ENCODE measurements at places on chromosomes 13 and 19. TPM values are rescaled to one million over a fixed set of nuclear protein-coding genes. Genes with fewer than 3 reads are reported as not detected.

The HCN2 gene
- 1.0 TPM for total RNA-seq

DNA sequence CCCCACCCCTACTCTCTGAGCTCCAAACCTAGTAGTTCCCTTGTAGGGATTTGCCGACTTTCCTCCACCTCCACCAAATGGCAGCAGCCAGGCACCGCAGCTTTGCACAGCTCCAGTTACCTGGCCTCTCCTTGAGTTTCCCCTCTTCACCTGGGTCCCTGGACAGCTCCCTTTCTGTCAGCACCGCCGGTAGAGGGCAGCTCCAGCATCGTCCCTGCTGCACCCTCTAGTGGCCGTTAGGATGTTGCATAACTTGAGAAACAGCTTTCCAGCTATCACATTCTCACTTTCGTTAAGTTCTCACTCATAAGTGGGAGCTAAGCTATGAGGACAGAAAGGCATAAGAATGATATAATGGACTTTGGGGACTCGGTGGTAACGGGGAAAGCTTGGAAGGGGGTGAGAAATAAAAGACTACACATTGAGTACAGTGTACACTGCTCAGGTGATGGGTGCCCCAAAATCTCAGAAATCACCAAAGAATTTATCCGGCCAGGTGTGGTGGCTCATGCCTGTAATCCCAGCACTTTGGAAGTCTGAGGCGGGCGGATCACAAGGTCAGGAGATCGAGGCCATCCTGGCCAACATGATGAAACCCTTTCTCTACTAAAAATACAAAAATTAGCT, 60.4 kb upstream of the OLFM4 start:
- H3K4me1 ChIP-seq, result no peaks in the 10 kb centered on the region
- H3K4me3 ChIP-seq, result no peak overlapping the region
- H3K36me3 ChIP-seq, result no peaks in the 10 kb centered on the region
- DNase-seq, result peak; percentile 65

The CTXN1 gene
- 0.77 TPM for total RNA-seq

DNA sequence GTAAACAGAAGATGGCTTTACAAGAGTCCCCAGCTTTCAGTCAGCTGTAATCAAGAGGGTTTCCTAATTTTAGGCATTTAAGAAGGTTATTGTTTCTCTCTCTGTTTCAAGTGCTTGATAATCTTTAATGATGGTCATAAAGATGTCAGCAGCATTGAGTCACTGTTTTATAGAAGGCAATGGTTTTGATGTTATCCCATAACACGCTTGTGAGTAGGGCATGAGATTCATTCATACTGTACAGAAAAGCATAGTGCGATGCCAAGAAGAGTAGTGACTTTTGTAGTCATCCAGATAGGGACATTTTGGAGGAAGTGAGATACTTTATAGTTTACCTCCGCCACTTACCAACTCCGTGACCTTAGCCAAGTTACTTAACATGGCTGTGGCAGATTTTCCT, 364.2 kb upstream of the SLC10A2 start:
- no peaks in the 10 kb centered on the region for H3K4me1 ChIP-seq
- H3K4me3 ChIP-seq, result no peak overlapping the region
- no peaks in the 10 kb centered on the region for H3K27me3 ChIP-seq
- H3K27ac ChIP-seq, result no peak overlapping the region
- no peaks in the 10 kb centered on the region for H3K36me3 ChIP-seq
